ENCODE measurements at places on chromosomes 3 and 15.

GRCh38 chr15:82552861-82553260 lies 12.6 kb upstream of the RPS17 start:
- DNase-seq = no peak

- no peak for DNase-seq
Observed at GRCh38 chr3:116734243-116734642, 24.7 kb downstream of the TUSC7 start.

DNA sequence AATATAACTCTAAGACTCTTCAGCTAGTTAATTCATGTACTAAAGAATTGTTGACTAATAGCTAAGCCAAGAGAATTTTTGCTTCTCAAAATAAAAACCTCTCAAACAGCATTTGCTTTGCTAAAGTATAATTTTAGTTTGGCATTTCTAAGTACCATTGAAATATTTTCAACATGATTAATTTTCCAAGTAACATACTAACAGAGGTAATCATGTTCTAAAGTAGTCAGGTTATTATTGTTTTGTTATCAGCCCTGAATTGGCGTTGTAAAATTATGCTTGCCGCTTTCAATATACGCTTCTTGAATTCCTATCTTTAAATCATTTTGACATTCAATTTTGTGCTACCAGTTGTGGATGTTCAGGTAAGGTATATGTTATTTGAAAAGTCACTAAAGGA lies 134.3 kb downstream of the CNTN6 start:
- DNase-seq = no peak

- no peak for DNase-seq
Observed at GRCh38 chr3:127412578-127413317, 124.9 kb upstream of the PRR20G start.

DNA sequence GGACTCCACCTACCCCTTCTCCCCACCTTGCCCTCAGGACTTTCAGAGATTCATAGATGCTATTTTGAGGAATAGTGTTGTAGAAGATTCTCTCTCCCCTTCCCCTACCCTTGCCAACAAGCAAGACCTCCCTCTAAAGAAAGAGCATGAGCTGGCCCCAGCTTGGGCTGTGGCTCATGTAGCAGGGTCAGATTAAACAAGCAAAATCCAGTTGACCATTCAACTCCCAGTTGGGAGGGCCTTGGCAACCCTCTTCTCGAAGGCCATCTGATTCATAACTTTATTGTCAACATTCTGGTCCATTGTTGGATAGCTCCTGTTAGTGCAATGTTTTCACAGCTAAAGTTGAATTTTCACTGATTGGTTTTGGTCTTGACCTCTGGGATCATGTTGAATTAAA lies 41.1 kb downstream of the TNFAIP8L3 start:
- no peak for DNase-seq

- no peak for DNase-seq
Observed at GRCh38 chr3:186646841-186647240, 6.6 kb downstream of the FETUB start.

DNA sequence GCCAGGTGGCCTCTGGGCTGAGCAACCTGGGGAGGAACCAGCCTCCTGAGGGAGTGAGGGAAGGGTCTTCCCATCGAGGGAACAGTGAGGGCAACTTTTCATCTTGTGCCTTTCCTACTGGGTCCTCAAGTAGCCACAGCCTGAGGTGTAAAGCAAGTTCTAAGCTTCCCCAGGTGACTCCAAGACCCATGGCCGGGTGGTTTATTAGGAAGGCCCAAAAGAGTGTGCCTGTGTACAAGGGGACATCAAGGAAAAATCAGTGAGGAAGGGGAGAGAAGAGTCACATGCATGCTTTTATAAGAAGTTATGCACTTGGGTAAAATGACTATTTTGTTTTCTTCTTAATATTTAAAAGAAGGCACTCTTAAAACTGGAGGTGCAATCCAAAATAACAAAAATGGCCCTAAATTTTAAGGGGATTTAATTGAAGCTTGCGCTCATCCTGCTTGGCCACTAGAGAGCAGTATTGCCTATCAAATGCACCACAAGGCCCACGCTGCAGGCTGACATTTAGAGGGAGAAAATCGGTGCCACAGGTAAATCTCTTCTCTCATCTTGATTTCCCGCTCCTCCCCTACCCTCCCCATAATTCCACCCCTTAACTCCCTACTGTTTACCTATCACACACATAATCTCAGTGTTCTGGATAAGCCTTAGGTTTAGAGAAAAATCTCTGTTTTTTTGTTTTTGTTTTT lies 6.7 kb downstream of the NANOGP8 start:
- DNase-seq = peak; percentile 60

- DNase-seq = no peak
Observed at GRCh38 chr3:36520241-36521006, 140.1 kb downstream of the STAC start.

DNA sequence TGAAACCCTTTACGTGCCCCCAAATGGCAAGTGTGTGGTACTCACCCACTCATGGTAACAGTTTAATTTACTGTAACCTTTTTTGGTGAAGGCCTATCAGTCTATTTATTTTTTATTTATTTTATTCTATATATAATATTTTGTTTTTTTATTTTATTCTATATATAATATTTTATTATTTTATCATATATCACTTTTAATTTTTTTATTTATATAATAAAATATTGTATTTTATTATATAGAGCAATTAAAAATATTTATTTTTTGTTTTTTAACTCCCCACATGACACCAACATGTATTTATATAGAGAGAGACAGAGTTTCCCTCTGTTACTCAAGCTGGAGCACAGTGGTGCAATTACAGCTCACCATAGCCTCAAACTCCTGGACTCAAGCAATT lies 41.4 kb downstream of the SLC28A1 start:
- no peak for DNase-seq

DNA sequence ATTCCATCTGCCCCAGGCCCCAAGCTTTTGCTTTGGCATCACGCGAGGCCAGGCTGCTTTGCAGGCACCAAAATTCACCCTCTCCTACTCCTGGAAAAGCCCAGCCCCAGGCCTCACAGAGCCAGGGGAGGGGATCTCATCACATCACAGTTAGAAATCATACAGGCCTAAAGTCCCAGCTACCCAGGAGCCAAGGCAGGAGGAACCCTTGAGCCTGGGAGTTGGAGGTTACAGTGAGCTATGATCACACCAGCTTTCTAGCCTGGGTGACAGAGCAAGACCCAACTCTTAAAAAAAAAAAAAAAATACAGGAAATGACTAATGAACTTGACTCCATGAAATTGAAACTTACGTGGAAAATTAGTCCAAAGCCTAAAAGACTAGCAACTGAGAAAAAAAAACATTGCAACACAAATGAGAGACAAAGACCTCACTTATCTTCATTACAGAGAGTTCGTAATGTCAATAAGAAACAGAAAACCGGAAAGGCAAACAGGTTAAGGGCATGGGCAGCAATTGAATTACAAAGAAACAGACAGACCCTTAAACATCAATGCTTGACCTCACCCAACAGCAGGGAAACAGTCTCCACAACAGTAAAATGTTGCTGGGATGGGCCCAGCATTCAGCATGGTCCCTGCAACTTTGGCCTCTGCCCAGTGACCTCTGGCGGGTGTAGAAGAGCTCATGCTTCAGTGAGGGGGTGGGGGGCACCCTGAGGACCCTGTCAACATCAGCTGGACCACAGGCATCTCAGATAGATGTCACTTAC lies 151.5 kb downstream of the LRRK1 start:
- DNase-seq = peak; percentile 87

DNA sequence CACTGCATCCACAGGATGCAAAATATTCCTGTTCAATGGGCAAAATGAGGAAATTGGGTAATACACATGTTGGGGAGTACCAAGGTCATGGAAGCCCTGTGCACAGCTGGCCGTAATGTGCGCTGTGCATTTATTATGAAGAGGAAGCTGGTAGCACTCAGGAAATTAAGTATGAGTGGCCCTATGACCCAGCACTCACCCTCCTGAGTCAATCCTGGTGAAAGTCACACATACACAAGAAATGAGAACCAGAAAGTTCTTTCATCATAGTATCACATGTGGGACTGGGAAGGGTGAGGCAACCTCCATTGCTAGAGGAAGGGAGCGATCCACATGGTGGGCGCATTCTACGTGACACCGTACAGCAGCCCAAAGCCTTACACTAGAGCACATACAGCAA lies 11.4 kb upstream of the PRR20G start:
- DNase-seq = no peak

DNA sequence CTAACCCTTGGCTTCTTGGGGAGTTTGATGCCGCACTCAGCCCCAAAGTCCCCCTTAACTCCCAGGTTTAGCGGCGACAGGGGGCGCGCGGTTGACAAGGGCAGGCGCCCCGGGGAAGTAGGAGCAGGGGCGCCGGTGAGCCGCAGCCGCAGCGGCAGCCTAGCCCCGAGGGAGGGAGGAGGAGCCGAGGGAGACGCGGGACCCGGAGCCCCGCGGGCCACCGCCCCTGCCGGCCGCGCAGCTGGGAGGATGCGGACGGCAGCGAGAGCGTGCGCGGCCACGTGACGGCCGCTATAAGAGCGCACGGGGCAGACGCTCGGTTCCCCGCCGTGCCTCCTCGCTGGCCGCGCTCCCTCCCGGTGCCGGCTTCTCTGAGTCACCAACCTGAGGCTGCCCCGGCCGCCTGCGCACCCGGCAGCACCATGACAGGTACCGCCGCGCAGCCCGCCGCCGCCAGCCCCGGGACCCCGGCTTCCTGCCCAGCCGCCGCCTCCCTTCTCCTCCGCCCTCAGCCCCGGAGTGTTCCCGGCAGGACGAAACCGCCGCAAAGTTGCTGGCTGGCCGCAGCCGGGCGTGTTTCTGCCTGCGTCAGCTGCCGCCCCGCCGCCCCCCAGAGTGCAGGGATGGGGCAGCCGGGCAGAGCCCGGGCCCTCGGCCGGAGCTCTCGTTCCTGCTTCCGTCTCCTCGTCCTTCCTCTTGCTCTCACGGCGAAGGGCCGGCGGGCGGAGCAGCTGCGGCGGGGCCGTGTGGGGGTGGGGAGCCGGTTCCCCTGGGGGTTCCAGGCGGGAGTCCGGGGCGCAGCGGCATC lies at the start of gene GYG1:
Gene GYG1 (plus strand): TSS at position 322 of the 808 bp plus-strand sequence. CDS start 101 bp downstream, at position 423.
- DNase-seq = peak; percentile 84

- no peak for DNase-seq
Observed at GRCh38 chr15:51067510-51067909, 27.2 kb downstream of the TNFAIP8L3 start.

DNA sequence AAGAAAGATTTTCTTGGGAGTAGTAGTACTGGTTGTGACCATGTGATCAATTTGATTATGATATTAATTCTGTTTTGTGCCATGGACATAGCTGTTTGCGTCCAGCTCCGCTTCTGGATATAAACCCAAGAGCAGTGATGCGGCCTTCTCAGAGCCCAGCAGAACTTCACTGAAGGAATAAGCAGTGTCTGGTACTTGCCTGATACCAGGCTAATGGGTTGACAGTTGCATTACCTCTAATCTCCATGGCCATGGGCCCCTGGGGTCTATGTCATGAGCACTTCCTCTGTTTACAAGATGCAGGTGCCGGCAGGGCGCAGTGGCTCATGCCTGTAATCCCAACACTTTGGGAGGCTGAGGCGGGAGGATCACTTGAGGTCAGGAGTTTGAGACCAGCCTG lies 36.3 kb upstream of the RAB6B start:
- no peak for DNase-seq

GRCh38 chr3:195039180-195039843 lies 231.6 kb downstream of the XXYLT1 start:
- no peak for DNase-seq

GRCh38 chr3:153138276-153139210 lies 23.5 kb upstream of the RAP2B start:
- peak; percentile 92 for DNase-seq

- DNase-seq = peak; percentile 67
Observed at GRCh38 chr15:40470423-40471104, at the start of gene CHST14. CHST14 (plus strand) TSS chr15:40470984; CDS start chr15:40471214, 230 bp downstream.

- DNase-seq = peak; percentile 11
Observed at GRCh38 chr15:41031232-41032078, 78.2 kb downstream of the CHAC1 start.

GRCh38 chr3:132134611-132135010 lies 99.8 kb upstream of the CPNE4 start:
- peak; percentile 95 for DNase-seq

GRCh38 chr3:177367788-177368187 lies 170.5 kb upstream of the TBL1XR1 start:
- DNase-seq = no peak

- peak; percentile 23 for DNase-seq
Observed at GRCh38 chr3:160374472-160374871, 24.6 kb downstream of the IFT80 start.

DNA sequence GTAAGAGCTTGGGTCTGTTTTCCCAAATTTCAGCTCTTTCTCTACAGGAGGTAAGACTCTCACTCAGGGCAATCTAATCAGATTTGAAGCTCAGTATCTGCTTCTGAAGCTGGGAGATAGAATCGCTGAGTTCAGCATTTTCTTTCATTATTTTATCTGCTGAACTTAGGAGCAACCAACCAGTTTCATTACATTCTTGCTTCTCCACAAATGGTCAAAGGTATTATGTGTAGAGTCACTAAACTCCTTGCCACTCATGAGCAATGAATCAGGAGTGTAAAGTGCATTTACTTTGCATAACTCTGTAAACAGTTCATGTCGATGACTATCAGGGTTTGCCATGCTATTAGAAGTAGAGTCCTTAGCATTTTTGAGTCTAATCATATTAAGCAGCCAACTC lies 249.4 kb downstream of the CHL1 start:
- no peak for DNase-seq

- peak; percentile 62 for DNase-seq
Observed at GRCh38 chr15:39599871-39600270, 19.0 kb downstream of the THBS1 start.

DNA sequence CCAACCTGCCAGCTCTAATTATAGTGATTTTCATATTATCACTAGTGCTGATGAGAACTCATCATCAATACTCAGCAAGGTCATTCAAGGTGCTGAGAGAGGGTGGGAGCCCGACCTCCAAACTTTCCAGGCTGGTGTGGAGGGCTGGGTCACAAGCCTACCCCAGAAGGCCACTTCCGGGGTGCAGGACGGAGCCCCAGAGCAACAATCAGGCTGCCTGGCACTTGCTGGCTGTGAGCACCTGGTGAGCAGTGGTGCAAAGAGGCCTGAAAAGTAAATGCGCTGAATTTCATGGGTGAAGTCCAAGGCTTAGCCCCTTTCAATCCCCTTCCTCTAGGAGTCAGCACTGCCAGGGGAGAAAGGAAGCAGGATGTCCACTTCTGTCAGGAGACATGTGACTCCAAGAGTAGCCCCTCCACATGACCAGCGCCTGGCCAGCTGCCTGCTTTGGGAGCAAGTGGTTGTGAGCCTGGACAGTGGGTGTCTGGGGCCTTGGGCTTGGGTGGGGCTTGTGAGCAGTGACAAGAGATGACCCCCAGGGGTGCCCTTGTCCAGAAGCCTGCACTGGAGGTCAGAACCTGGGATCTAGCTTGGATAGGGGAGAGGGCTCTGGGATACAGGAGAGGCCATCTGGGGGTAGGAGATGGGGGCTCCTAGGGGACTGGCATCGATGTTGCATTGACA lies 165.0 kb upstream of the TLE3 start:
- no peak for DNase-seq

DNA sequence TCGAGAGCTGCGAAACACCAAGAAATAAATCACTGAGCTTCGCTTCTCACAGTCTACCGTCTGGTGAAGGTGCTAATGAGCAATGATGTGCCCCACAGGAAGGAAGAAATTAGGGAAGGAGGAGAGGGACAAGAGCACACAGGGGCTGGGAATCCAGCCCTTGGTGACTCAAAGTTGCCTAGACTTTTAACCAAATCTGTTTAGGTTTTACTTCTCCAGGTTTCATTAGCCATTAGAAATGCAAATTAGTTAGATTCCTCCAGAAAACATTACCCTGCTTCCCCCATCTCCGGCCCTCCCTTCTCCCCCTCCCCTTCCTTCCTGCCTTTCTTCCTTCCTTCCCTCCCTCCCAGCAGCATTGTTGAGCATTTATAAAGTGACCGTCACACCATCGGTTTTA lies 59.3 kb upstream of the UBE2E1 start:
- DNase-seq = no peak

Measured in fibroblast of skin of right biceps (primary cell).